Stomach (tissue), 19 donors: ENCODE measurements at places on chromosomes 2 and 18. TPM values are rescaled to one million over a fixed set of nuclear protein-coding genes. Genes with fewer than 3 reads are reported as not detected.

ITGB6 gene
- total RNA-seq, result 27.1 TPM

AQP12A gene
- not detected for total RNA-seq

COL6A3 gene
- 105 TPM for total RNA-seq

KCNIP3 gene
- 2.4 TPM for total RNA-seq

RIT2 gene
- total RNA-seq, result not detected

NPHP1 gene
- total RNA-seq, result not detected

RASGRP3 gene
- 30.6 TPM for total RNA-seq

AFTPH gene
- total RNA-seq, result 19.8 TPM

CCDC74A gene
- total RNA-seq, result 5.3 TPM

KATNAL2 gene
- total RNA-seq, result not detected

HYCC2 gene
- 14.7 TPM for total RNA-seq

PSMA8 gene
- not detected for total RNA-seq

ZNF804A gene
- not detected for total RNA-seq

HSBP1L1 gene
- total RNA-seq, result 13.6 TPM

ANKRD62 gene
- not detected for total RNA-seq

IL18R1 gene
- 83.9 TPM for total RNA-seq

AFF3 gene
- 15.2 TPM for total RNA-seq

CCDC141 gene
- total RNA-seq, result 4.8 TPM

CHCHD5 gene
- 9.5 TPM for total RNA-seq

FAM136A gene
- total RNA-seq, result 9.3 TPM
